Glomerular endothelial cell (primary cell): ENCODE measurements at places on chromosomes 5 and 9. TPM values are rescaled to one million over a fixed set of nuclear protein-coding genes. Genes with fewer than 3 reads are reported as not detected.

GRCh38 chr5:178530526-178530925 lies 59.7 kb downstream of the COL23A1 start:
- DNase-seq: no peak

DNA sequence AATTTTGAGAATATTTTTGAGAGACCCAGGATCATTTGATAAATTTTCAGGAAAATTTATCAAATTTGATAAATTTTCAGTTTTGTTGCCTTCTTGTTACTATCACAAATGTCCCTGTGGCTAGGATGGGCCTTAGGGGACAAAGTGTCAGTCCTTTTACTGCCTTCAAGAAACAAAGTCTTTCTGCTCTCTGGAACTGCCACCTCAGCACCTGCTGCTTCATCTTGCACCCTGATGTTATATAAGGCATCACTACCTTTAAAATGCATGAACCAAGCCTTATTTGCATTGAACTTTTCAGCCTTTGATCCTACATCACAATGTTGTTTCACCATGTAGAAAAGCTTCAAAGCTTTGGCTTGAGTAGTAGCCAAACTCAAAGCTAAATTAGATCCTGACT lies 123.0 kb upstream of the CNTLN start:
- no peak for DNase-seq

GRCh38 chr5:74810915-74811314 lies 43.9 kb downstream of the NSA2 start:
- DNase-seq: no peak

GRCh38 chr5:10556893-10557746 lies 6.8 kb upstream of the ANKRD33B start:
- DNase-seq: no peak

GRCh38 chr5:126461838-126462237 lies 38.6 kb downstream of the GRAMD2B start:
- no peak for DNase-seq

GRCh38 chr5:133266527-133266878 lies 214.7 kb downstream of the HSPA4 start:
- no peak for DNase-seq

GRCh38 chr5:32023816-32024215 lies 150.3 kb downstream of the GOLPH3 start:
- DNase-seq: no peak

GRCh38 chr9:29214154-29214689 lies 1640.9 kb upstream of the C9orf72 start:
- no peak for DNase-seq

GRCh38 chr5:111472096-111472495 lies 40.2 kb downstream of the STARD4 start:
- no peak for DNase-seq

DNA sequence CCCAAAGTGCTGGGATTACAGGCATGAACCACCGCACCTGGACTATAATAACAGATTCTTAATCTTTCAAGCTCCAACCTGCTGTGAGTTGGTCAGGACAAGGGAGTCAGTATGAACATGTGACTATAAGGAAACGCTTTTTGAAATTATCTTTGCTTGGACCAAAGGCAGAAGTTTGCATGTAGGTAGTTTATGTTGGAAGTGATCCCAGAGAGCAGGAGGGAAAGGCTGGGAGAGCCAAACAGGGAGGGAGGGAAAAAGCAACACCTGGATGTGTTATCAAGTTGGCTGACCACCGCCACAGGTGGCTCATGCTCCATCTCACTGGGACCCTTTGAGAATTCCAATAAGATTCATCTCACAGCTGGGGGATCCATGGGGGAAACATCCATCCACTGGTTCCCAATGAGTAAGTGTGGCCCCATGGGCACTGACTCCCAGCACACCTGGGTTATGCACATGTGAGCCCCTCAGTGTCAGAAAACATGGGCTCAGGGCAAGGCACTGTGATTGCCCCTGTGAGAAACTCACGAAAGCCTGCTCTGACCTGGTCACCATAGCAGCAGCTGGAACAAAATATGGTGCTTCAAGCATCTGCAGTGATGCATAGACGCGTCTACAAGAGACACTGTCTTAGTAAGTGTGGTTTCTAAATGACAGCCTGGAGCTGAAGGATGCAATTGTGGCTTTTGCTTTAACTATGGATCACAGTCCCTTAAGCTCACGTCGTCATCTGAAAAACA lies 62.1 kb downstream of the ARSB start:
- DNase-seq: no peak

DNA sequence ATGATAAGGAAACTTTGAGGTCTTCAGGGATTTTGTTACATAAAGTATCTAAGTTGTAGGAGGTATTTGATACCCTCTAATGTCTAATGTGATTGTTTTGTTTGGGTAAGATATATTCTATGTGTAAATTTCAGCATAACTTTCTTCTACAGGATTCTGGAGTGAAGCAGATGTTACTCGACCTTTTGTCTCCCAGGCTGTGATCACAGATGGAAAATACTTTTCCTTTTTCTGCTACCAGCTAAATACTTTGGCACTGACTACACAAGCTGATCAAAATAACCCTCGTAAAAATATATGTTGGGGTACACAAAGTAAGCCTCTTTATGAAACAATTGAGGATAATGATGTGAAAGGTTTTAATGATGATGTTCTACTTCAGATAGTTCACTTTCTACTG lies 6.0 kb downstream of the MRPS30 start:
- DNase-seq: no peak

- DNase-seq: no peak
Measured at GRCh38 chr5:139763280-139763929, 32.2 kb upstream of the PSD2 start.

DNA sequence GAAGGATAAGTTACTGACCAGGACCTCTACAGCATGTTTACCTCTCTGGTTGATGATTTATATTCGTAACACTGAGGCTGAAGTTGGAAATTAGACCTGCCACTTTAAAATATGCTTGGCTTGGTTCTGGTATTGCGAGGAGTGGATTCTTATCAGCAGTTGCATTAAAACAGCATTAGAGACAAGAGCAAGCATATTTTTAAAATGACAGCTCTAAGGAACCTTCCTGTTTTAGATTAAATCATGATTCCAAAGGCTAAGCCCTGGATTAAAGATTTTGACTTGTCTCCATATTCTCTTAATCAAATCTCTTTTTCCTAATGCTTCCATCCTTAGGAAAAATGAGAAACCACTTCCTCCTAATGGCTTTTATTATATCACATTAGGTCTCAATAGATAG lies 277.8 kb downstream of the KCTD16 start:
- DNase-seq: no peak

DNA sequence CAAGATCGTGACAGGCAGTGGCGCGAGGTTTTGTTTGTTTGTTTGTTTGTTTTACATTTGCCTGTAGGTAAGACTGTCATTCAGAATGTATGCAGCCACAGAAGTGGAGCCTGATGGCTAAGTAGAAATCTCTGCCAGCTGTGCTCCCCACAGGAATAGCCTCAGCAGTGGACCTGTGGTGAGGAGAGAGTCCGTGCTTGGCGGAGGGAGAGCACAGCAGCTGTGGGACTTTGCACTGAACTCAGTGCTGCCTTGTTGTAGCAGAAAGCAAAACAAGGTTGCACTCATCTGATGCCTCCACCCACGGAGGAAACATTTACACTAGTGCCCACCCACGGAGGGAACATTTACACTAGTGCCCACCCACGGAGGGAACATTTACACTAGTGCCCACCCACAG lies 4.4 kb upstream of the ZNF782 start:
- no peak for DNase-seq

DNA sequence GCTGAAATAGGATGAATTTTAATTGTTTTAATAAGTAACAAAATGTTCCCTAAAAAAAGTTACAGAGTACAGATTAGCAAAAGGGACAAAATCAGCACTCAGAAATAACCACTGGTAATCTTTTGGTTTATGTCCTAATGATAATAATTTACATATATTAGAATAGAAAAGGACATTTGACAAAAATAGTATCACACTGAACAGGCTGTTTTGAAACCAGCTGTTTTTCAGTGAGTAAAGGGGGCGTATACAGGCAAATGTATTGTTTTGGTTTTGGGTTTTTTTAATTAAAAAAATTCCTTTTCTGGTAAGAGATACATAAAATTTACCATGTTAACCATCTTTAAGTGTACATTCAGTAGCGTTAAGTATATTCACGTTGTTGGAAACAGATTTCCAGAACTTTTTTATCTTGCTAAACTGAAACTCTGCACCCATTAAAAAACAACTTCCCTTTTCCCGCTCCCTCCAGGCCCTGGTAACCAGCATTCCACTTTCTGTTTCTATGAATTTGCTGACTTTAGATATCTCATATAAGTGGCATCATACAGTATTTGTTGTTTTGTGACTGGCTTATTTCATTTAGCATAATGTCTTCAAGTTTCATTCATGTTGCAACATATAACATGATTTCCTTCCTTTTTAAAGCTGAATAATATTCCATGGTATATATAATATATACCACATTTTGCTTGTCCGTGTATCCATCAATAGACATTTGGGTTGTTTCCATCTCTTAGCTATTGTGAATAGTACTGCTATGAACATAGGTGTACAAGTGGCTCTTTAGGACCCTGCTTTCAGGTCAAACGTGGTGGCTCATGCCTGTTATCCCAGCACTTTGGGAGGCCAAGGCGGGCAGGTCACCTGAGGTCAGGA lies 20.6 kb upstream of the LARP1 start:
- DNase-seq: no peak

DNA sequence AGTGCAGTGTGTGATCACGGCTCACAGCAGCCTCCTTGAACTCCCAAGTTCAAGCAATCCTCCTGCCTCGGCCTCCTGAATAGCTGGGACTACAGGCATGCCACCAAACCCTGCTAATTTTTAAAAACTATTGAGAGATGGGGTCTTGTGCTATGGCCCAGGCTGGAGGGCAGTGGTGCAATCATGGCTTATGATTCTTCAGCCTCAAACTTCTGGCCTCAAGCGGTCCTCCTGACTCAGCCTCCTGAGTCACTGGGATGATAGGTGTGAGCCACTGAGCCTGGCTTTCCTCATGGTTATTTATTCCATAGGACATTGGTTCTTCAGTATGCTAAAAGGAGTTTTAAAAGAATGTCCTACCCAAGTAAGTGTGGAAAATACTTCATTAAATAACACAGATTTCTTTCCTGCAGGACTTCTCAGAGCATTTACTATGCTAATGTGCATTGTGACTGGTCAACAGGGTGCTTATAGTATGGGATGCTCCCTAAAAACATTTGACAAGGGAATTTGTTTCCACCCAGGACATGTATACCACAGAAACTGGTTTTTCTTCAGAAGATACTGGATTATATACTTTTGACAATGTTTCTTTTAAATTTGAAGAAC lies 11.2 kb upstream of the NCS1 start:
- DNase-seq: no peak

GRCh38 chr9:31140316-31140715 lies 1244.1 kb upstream of the ACO1 start:
- DNase-seq: no peak

DNA sequence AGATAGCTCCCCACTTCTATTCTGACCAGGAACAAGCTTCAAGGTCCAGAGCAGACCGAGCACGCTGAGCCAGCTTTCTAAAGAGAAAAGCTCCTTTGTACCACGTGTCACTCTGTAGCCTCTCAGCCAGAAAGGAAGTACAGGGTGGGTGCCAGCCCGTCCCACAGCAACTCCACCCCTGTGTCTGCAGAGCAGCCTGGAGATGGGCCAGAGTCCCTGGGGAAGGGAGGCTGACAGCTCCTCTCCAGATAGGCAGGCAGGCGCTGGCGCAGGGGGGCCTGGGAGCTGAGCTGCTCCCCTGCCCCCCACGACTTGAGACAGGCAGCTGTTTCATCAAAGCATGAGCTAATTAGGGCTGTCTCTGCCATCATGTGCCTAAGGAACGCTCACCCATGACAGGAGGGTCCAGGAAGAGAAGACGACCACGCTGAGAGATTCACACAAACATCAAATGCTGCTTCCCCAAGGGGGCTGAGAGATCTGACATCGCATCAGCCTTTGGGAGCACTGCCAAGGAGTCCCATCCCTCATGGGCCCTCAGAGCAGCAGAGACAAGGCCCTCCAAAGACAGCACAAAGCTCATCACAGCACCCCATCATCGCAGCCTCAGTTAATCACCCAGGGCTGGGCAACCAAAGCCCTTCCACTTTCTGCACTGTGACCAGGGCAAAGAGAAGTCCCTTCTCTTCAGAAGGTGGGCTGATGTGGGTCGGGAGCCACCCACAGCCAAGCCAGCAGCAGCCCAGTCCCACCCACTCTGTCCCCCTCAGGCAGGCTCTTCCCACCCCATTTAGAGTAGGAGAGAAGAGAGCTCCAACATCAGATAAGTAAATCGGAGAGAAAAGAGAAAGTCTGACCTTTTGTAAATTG lies 78.5 kb upstream of the LRRTM2 start:
- DNase-seq: no peak

DHX29 gene
- 18.9 and 23.2 TPM in 2 replicates for total RNA-seq

IQGAP2 gene
- 2.8 and 3.6 TPM in 2 replicates for total RNA-seq

ENTPD2 gene
- not detected in 2 replicates for total RNA-seq

OR1Q1 gene
- not detected in 2 replicates for total RNA-seq

FCN1 gene
- not detected in 2 replicates for total RNA-seq

S100Z gene
- not detected in 2 replicates for total RNA-seq

IGFBPL1 gene
- total RNA-seq: 0.35 TPM in 1 of 2 replicates, not detected in the other
